ENCODE measurements at places on chromosomes 12 and 14.

- DNase-seq = no peak
Observed at GRCh38 chr12:46657453-46658411, 168.1 kb downstream of the SLC38A4 start.

DNA sequence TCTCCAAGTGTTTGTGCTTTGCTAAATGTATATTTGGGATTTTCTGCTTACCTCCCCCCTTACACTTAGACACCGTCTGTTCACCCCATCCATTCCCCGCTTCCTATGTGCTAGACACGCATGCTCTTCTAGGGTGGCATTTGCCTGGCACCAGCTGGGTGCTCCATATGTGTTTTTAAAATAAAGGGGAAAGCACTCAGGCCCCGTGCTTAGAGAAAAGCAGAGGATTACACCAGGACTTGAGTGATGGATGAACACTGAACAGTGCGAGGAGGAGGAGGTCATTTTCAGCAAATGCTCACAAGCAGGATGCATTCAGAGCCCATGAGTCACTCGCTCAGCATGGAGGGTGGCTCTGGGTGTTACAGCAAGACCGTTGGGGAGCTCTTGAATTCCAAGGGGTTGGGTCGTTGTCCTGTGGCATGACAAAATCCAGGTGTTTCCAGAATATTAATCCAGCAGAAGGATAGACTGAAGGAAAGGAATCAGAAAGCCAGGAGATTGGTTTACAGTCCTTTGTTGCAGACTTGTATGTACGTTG lies 2.9 kb upstream of the BDKRB1 start:
- DNase-seq = no peak

DNA sequence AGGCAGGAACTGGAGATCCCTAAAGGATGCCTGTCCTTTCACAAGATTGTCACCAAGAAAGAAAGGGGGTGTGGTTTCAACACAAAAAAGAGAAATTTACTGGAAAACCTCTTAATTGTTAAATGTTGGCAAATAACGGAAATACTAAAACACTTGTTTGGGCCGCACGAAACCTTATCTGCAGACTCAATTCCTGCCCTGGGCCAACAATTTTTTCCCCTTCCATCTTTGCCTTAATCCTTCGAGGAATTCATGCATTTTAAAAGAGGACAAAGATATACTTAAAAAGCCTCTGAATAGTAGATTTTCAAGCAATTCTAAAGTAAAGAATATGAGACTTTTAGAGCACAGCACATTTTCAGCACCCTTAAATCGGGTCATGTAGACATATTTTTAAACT lies 366.2 kb downstream of the DUSP6 start:
- DNase-seq = no peak

DNA sequence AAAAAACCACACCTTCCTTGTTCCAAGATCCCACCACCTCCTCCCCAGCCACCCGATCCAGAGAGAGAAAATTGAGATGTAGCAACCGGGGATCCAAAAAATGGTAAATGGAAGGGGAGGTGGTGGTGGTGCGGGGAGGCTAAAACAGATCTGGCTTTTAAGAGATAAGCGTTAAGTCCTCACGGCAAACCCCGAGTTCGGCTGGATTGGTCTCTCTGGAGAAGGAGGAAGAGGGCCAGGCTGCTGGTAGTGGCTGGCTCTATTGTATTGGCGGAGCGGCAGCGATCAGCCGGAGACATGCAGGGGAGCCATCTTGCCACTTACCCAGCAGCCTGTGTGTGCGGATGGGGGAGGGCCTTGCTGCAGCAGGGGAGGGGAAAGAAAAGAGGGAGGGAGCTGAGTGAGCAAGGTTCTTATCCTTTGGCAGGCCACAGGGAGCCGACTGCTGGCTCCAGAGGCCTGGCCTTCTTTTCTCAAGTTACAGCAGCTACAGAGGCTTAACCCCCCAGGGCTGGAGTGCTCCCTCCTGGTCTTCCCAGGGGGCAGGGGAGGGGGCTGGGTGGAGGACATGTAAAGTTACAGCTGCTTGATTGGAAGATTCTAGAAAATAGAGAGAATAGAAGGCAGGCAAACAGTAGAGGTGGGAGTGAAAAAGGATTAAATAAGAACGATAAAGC lies 14.1 kb upstream of the CDH24 start:
- DNase-seq = peak; percentile 23

GRCh38 chr14:78834766-78835451 lies 664.7 kb downstream of the NRXN3 start:
- DNase-seq = no peak

DNA sequence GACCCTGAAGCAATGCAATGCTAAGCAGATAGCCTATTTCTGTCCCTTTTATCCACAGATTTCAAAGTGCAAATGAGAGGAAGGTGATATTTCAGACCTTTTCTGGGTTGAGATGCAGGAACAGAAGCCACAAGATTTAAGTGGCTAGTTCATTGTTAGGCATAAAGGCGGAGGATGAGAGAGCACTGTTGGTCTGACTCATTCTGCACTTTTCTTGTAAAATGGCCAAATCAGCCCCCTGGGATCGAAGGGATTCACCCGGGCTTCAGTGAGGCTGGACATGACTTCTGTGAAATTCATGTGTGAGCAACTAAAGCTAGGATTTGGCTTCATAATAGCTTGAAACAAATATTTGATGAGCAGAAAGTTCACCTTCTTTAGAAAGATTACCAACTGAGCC lies 101.9 kb upstream of the OVCH1 start:
- DNase-seq = no peak

Measured in stimulated activated CD4-positive, alpha-beta T cell treated with anti-CD3 and anti-CD28 coated beads, Interleukin-1b, Interleukin-23, amount 100 ng/mL, for 1 hour (primary cell).